ENCODE measurements at places on chromosomes 5 and 9.

- DNase-seq = no peak
These were observed 699.9 kb downstream of the MTRR start for GRCh38 chr5:8568858-8569257.

GRCh38 chr5:4479426-4479825 lies 660.7 kb upstream of the ADAMTS16 start:
- DNase-seq = no peak

- no peak for DNase-seq
These were observed 623.1 kb downstream of the BNC2 start for GRCh38 chr9:16247188-16247875.

DNA sequence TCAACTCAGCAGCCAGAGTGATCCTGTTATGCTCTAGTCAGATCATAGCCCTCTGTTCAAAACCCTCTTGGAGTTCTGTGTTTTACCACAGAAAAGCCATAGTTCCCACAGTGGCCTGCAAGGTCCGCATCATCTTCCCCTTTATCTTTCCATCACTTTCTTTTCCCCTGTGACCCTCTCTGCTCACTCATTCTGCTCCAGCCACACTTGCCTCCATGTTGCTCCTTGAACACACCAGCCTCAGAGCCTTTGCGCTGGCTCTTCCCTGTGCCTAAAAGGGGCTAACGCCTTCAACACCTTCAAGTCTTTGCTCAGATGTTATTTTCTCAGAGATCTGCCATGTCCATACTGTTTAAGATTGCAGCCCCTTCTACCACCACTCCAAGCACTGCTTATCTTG lies 26.3 kb downstream of the CSF2 start:
- no peak for DNase-seq

DNA sequence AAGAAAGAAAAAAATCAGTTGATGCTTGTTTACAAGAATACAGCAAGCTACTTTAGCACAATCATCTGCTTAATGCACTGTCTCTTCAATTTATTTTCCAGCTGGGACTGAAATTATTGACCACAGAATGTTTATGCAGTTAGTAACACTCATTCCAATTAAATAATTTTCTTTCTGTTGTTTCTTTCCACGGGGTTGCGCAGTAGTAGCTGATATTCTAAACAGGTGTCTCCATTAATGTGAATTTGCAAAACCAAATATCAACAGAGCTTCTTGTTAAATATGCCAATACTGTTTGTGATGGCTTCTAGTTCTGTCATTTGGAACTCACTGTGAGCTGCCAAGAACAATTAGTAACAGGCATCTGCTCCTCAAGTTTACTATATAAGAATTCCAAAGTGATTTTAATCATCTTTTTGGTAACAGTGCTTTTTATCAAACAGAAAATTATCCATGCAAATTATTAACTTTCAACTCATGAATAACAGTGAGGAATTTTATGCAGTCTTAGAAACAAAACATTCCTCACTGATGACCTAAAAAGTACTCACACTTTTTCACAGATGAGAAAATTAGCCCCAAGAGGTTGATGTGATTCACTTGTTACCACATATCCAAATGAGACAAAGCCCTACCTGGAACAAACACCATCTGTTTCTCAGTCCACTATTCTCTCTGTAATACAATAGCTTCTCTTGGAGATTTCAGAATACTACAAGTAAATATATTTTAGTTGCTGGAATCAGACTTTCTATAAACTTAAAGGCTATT lies 567.6 kb upstream of the RGMB start:
- no peak for DNase-seq

GRCh38 chr9:132485393-132485792 lies 75.4 kb downstream of the CFAP77 start:
- DNase-seq = no peak

DNA sequence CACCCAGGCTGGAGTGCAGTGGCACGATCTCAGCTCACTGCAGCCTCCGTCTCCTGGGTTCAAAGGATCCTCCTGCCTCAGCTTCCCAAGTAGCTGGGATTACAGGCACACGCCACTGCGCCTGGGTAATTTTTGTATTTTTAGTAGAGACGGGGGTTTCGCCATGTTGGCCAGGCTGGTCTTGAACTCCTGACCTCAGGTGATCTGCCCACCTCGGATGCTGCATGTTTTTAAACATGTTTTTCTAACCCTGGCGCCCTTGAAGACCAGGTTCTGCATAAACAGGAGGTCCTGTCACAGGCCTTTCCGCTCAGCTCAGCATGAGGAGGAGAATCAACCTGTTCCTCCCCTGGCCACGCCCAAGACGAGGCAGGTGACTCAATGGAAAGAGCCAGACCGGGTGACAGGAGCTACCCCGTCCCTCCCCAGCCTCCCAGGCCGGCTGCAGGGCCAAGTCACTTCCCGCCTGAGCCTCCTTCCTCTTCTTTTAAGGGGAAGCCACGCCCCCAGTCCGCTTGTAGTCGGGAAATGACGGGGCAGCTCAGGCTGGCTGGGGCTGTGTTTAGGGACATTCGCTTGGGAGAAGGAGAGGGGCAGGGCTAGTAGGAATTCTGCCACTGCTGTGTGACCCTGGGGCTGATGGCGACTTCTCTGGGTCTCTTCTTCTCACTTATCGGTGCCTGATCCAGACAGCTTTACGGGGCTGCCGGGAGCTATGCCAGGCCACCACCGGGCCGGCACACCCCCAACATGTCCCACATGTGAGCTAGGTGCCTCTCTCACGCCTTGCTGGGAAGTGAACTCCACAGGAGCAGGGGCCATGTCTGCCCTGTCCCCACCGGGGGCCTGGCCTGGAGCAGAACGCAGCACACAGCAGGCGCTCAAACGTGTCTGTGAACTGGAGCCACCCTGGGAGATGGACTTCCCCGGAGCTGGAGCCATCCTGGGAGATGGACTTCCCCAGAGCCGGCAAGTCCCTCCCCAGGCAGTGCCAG lies 6.1 kb downstream of the NOTCH1 start:
- peak; percentile 91 for DNase-seq

GRCh38 chr5:17190242-17190778 lies 27.1 kb upstream of the BASP1 start:
- DNase-seq = no peak

DNA sequence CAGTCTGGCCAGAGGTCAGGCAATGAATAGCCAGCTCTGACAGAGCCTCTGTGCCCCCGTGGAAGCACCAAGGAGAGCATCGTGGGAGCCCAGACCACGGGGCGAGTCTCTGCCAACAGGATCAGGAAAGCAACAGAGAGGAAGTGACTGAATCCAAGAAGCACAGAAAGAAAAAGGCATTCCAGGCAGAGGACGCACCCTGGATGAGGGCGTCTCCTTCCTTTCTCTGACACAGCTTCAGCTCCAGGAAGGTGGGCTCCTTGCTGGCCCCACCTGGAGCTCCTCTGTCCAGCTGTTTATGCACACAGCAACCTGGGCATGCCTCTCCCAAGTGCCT lies 16.6 kb downstream of the HK3 start:
- DNase-seq = no peak

GRCh38 chr9:21968331-21969010 lies 25.7 kb downstream of the CDKN2A start:
- no peak for DNase-seq

- DNase-seq = no peak
These were observed 28.2 kb upstream of the SCGB3A1 start for GRCh38 chr5:180619563-180619915.

GRCh38 chr5:132999246-132999645 lies 27.1 kb downstream of the ZCCHC10 start:
- no peak for DNase-seq

- DNase-seq = no peak
These were observed 768 bp upstream of the CER1 start for GRCh38 chr9:14723301-14723700.

- no peak for DNase-seq
These were observed 41.1 kb downstream of the LIX1 start for GRCh38 chr5:97101189-97101910.

DNA sequence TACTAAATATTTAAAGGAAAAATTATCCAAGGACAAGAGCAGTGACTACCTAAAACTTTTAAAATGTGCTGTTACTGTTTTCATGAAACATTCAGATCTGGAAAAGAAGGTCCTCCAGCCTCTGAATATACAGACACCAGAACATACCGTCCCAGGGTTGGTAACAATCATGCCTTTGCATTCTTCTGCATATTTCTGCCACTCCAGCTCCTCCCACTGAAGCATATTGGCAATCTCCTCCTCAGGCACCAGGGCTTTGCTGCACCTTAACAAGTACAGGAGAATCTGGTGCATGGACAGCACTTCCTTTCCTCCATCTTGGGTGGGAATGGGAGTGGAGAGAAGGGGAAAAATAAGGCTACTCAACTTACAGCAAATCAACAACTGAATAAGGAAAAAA lies 60.0 kb downstream of the DROSHA start:
- DNase-seq = no peak

- no peak for DNase-seq
These were observed 4.6 kb upstream of the FEM1C start for GRCh38 chr5:115549154-115549553.

- DNase-seq = no peak
These were observed 5.1 kb downstream of the SPAAR start for GRCh38 chr9:35914301-35914807.

GRCh38 chr5:96716716-96717115 lies 54.5 kb downstream of the CAST start:
- no peak for DNase-seq

DNA sequence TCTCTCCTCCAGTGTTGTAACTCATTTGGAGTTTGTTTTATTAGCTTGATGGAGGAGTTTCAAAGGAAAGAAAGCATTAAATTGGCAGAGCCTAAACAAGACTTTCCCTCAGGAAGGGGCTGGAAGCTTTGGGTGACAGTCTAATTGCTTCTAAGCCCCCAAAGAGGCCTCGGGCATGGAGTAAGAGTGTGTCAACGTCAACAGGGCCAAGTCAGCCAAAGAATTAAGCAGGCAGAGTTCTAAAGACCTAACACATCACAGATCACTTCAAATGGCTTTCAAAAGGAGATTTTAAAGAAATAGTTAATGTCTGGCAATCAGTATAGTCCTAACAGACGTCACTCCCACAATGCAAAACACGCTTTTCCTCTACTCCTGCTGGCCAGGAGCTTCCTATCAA lies 234.5 kb downstream of the EFNA5 start:
- DNase-seq = no peak

All from stimulated activated CD4-positive, alpha-beta T cell treated with anti-CD3 and anti-CD28 coated beads, Interleukin-1b, Interleukin-23, amount 100 ng/mL, for 1 hour (primary cell).